Activated CD8-positive, alpha-beta memory T cell treated with anti-CD3 and anti-CD28 coated beads, Interleukin-2, amount 50 U/mL, for 48 hours (primary cell): ENCODE measurements at places on chromosomes 13 and 19.

DNA sequence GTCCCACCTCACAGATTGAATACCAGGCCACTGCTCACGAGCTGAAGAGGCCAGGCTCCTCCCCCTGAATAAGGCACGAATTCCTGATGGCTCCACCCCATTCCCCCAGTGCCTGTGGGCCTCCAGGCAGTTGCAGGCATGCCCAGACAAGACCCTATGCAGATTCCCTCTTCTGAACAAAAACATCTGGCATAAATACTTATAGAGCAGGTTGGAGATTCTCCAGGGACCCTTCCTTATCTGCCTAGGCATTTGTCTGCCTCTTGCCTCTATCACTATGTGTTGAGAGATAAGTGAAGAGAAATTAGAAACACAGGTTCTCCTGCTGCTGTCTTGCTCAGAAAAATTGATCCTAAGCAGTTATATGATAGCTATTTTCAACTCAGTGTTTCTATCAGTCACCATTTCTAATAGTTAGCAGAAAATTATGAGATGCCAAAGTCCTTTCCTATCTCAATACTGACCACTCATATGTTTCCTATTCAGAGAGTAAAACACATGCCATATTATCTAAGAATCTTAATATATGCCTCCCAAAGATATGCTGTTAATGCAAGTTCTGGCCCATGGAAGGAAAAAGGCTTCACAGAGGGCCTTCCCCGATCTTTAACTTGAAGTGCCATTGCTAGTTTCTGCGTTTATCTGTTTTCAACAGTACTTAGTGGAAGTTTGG, 364.0 kb downstream of the KCTD12 start:
- no peak for DNase-seq

DNA sequence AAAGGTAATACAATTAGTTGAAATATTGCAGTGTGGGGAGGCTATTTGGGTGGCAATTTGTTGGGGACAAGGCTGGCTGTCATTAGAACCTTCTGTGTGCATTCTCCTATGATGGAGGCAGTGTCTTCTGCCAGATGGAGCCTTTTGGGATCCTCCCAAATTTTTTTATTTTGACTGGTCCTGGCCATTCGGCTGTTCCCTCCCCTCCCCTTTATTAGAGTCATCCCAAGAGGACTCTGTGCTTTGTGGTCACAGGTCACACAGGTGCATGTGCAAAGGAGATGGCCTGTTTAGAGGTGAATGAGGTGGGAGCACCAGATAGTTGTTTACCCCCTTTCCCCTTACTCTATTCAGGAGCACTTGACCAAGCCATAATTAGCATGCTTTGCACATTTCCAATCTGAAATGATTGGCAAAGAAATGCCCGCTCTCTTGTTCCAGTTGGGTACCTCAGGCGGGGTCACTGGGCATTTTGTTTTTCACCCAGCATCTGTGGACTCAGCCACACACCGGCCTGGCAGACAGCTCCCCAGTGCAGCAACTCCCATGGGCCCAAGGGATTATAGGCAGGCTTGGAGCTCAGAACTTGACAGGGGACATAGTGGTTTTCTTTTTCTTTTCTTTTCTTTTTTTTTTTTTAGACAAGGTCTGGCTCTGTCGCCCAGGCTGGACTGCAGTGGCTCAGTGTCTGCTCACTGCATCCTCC, 19.8 kb downstream of the GATAD2A start:
- DNase-seq, result no peak

GRCh38 chr19:5891938-5892771, 11.4 kb downstream of the NDUFA11 start:
- DNase-seq, result peak; percentile 66

GRCh38 chr13:83839146-83839545, 43.1 kb downstream of the SLITRK1 start:
- no peak for DNase-seq

DNA sequence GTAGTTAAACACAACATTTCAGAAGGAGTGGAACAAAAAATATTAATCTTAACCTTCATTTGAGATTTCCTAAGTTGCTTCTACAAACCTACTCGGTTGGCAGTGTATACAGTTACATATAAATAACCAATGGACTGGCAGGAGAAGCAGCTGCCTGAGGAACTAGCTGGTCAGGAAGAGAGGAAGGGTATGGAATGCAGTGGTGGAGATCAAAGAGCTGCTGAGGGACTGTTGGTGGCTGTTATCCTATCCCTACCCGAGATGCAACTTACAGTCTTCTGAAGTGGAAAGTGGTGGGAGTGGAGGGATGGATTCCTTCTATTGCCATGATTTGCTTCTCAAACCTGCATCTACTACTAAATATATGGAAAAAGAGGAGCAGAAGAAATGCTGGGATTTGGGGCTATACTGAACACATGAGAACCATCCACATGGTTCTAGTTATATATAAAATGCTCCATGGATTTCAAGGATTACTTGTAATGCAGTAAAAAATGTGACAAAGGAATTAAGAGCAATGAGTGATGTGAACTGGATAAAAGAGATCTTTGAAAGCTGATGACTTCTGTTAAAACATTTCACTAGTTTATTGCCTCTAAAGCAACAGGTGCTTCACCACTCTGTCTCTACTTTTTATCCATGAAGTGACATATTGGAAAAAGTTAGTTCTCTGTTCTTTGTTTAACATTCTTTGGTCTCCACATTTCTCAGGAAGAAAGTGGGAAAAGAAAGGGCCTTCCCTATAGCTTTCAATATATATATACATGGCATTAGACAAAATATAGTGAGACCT, 29.9 kb downstream of the MICU2 start:
- DNase-seq, result no peak

DNA sequence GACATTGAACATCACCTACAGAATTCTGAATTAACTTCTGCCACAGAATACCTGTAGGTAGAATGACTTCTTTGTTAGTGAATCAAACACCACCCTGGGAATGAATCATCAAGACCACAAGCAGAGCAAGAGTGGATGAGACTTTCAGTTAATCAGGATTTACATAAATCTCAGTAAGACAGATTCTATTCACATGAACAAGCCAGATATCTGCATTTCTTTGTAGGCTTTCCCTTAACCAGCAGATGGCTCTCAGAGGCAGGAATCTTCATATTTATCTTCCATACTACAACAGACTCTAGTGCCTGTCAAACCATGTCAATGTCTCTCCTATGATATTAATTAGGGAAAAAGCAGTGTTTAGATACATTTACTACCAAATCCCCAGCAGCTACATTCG, 412.1 kb downstream of the KLF12 start:
- DNase-seq, result no peak

DNA sequence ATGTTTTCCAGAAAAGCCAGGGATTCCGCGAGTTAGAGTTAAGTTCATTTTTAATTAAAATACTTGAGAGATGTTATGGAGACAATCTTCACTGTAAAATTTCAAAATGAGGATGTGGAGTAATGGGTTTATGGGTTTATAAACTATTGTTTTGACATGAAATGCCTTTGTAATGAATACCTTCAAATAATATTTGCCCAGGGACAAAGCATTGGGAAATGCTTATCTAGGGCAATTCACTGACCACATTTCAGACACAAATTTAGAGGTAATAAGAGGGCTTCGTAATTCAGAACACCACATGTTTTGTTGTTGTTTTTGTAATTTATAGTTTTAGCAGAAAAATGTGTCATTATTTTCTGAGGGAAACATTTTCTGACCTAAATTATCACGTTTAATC, 241.1 kb upstream of the ATXN8OS start:
- no peak for DNase-seq

DNA sequence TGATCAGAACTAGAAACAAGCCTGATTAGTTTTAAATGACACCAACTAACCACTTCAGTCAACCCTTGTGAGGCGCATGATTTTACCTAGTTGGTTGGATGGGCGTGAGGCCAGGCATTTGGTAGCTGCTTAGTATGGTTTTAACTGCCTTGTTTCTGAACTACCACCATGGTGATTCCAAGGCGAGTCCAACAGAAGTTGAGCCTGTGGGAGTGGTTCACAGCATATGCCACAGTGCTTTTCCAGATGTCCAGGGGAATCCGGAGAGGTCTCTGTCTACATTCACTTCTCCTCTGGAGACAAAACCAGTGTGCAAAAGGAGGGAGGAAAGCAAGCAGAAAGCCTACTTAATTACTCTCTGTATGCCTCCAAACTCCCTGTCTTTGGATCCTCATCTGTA, 524.1 kb downstream of the GPC6 start:
- DNase-seq, result no peak

DNA sequence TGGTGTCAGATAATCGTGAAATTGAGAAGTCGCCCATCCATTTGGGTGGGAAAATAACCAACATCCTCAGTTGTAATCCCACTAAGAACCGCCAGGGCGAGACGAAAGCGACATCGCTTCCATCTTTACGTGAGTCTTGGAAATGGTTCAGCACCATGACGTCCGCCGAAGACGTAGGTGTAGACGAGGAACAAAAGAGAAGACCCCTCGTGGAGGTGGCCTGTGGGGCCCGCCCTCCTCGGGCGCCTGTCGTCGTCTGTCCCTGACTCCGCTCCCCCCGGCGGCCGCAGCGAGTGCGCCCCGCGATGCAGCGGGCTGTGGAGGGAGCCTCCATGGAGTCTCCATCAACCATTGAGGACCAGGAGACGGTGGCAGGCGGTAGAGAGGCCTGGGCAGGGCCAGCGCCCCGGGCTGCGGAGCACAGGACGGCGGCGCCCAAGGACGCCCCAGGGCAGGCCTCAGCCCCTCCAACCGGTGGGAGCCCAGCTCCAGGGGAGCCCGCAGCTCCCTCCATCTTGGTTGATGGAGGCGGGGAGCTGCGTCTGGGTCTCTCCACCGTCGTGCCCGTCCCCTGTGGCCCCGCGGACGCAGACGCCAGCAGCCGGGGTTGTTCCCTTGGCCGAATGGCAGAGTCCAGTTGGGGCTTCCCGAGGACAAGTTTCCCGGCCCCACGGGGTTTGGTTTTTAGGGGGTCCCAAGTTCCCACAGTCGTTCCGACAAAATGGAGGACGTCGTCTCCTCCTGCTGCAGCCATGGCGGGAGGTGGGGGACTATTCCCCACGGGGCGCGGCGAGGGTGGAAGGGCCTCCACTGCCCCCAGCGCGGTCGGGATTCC, 990 bp upstream of the ZMYM2 start:
- peak; percentile 88 for DNase-seq

GRCh38 chr13:111470933-111471332, 150.5 kb downstream of the TEX29 start:
- no peak for DNase-seq

- no peak for DNase-seq
Observed at GRCh38 chr13:51269039-51269438, 46.8 kb downstream of the FAM124A start.
